Mucosa of descending colon (tissue), 3 donors: ENCODE measurements at places on chromosomes 1 and 21. TPM values are rescaled to one million over a fixed set of nuclear protein-coding genes. Genes with fewer than 3 reads are reported as not detected.

DNAJC6 gene
- total RNA-seq: 9.6 TPM

SLAMF8 gene
- total RNA-seq: 5.9 TPM

UBASH3A gene
- total RNA-seq: 2.5 TPM

SERINC2 gene
- 225 TPM for total RNA-seq

STXBP3 gene
- total RNA-seq: 66.1 TPM

MYCBP gene
- total RNA-seq: 21.4 TPM

NPHS2 gene
- total RNA-seq: not detected

CLEC20A gene
- not detected for total RNA-seq

CNIH4 gene
- total RNA-seq: 54.7 TPM

LIN28A gene
- total RNA-seq: not detected

OR2L2 gene
- 0.09 TPM for total RNA-seq

CADM3 gene
- 10.3 TPM for total RNA-seq

CNTN2 gene
- total RNA-seq: 0.51 TPM
